ENCODE measurements at places on chromosomes 5 and 9.

DNA sequence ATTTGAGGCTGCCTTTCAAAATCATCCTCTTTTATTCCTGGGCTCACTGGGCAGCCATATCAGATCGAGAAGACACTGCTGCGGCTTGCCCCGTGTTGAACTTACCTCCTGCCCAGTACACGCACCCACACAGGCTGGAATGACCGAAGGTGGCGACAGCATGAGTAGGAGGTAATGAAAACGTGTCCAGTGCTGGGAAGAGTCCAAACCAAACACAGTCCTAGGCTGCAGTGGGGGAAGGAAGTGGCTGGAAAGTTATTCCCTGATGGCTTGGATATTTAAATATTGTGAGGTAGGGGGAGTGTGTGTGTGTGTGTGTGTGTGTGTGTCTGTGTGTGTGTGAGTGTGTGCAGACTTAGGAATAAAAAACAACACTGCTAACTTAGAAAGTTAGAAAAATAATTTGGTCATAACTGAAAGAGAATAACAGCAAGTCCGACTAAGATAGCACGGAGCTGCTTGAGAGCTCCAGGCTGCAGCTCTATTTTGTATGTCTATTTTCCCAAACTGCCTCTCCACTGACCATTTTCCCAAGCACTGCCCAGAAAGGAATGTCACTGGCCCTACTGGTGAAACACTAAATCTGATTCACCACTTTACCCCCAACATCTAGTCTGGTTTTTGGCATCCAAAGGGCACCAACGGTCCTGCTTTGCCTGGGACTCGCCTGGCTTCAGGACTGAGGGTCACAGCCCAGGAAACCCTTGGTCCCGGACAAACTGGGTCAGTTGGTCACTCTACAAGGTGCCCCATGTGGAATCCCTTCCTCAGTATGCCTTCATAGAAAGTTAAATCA, 41.2 kb downstream of the ANKH start:
- DNase-seq, result no peak

GRCh38 chr5:15995341-15996052, 184.1 kb downstream of the MARCHF11 start:
- DNase-seq, result no peak

- DNase-seq, result no peak
Observed at GRCh38 chr9:105969636-105970035, 275.3 kb downstream of the TMEM38B start.

- no peak for DNase-seq
Observed at GRCh38 chr9:21583628-21584377, 101.7 kb upstream of the IFNE start.

- DNase-seq, result no peak
Observed at GRCh38 chr9:96173640-96174039, 128.3 kb downstream of the HSD17B3 start.

- DNase-seq, result no peak
Observed at GRCh38 chr5:127893232-127893631, 190.0 kb downstream of the CCDC192 start.

GRCh38 chr5:60891667-60892066, 47.6 kb upstream of the ELOVL7 start:
- no peak for DNase-seq

GRCh38 chr5:39328731-39329130, 35.6 kb downstream of the C9 start:
- no peak for DNase-seq

- no peak for DNase-seq
Observed at GRCh38 chr9:13688223-13688989, 408.9 kb upstream of the MPDZ start.

DNA sequence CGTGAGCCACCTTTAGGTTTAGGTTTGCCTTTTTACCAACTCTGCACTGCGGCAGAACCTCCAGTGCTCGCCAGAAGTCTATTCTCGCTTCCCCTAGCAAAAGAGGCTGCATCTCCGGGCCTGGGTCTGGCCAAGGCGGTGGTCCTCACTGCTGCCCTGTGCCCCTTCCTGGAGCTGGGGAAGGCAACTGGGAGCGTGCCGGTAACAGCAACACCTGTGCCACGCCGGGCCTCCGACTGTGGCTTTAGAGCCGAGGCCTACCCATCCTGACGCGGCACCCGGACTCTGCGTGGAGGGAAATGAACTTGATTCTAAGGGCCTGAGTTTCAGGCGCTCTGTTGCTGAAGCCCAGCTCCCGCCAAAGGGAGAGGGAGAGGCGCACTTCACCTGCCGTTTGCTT, 82.4 kb upstream of the SPATA31C2 start:
- DNase-seq, result no peak

- no peak for DNase-seq
Observed at GRCh38 chr9:75455444-75455921, 367.2 kb downstream of the OSTF1 start.

- no peak for DNase-seq
Observed at GRCh38 chr9:124880501-124880900, 18.6 kb downstream of the ARPC5L start.

- no peak for DNase-seq
Observed at GRCh38 chr9:83537331-83538171, 650 bp downstream of the FRMD3 start.

All from cortex of kidney (tissue), 1 donor.